ENCODE measurements at places on chromosomes 5 and 9. TPM values are rescaled to one million over a fixed set of nuclear protein-coding genes. Genes with fewer than 3 reads are reported as not detected.

DNA sequence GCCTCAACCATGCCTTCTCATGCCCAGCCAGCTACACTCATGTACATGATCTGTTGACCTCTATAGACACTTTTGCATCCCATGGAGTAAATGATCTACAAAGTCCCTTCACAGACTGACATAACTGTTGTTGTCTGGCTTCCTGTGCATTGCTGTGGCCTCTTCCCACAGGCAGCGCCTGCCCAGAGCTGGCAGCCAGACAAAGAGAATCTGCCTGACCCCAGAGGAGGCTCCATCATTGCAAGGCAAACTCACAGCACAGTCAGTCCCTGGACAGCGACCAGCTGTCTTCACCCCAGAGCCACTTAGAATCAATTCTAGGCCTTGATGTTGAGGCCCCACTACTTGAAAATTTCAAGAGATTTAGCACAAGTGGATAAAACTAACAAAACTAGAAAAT is 65.5 kb downstream of the INSYN2B start:
- DNase-seq, result no peak

DNA sequence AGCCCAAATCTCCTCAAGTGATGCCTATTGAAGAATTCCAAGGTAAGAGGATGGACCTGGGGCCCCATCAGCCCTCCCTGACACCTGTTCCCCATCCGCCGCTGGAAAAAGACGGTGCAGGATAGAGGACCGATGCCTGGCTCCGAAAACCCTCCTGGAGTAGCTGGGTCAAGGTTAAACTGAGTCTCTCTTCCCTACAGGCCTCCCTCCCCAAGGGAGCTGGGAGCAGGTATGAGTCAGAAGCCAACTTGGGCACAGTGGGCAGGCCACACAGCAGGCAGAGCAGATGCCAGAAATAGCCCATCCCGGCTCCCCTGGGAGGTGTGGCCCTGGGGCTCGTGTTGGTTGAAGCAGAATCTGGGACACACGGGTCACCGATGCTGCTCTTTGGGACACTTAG is 75.6 kb downstream of the NTNG2 start:
- no peak for DNase-seq

DNA sequence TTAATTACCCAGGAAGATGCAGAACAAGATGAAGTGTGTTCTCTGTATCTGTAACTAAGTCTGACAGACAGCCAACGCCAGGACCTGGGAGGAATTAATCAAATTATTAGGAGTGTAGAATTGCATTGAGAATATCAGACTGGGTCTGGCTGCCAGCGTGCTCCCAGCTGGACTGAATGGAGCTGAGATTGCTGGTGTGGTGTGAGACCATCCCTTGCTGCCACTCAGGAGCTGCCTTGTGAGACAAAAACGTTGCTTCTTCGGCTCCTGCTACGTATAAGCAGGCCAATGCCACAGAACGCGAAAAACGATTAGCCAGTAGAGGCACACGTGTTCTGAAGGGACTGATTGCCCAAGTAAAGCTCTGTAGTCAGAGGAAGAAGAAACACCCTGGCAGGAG is 66.8 kb downstream of the AMBP start:
- no peak for DNase-seq

GRCh38 chr9:84394036-84394435 is 53.5 kb upstream of the SLC28A3 start:
- DNase-seq, result no peak

The SPATA31A3 gene
- not detected for total RNA-seq

- no peak for DNase-seq
These were observed 8.1 kb downstream of the LRRTM2 start for GRCh38 chr5:138867011-138867410.

- no peak for DNase-seq
These were observed 482 bp downstream of the IARS1 start for GRCh38 chr9:92293075-92293354.
